NCI-H187 (cell line): ENCODE measurements at places on chromosomes 12 and 14.

DNA sequence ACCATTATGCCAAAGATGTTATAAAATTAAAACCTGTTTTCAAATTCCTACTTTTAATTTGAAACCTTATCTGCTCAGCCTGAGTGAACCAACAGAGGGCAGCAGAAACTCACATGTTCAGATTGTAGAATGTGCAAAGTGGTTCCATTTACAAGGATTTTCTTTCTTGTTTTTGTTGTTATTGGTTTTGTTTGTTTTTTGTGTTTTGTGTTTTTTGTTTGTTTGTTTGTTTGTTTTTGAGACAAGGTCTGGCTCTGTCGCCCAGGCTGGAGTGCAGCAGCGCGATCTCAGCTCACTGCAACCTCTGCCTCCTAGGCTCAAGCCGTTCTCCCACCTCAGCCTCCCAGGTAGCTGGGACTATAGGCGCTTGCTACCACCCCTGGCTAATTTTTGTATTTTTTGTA is 22.8 kb upstream of the GARIN2 start:
- DNase-seq: no peak

- no peak for DNase-seq
Measured at GRCh38 chr14:52974406-52974805, 23.6 kb upstream of the FERMT2 start.

DNA sequence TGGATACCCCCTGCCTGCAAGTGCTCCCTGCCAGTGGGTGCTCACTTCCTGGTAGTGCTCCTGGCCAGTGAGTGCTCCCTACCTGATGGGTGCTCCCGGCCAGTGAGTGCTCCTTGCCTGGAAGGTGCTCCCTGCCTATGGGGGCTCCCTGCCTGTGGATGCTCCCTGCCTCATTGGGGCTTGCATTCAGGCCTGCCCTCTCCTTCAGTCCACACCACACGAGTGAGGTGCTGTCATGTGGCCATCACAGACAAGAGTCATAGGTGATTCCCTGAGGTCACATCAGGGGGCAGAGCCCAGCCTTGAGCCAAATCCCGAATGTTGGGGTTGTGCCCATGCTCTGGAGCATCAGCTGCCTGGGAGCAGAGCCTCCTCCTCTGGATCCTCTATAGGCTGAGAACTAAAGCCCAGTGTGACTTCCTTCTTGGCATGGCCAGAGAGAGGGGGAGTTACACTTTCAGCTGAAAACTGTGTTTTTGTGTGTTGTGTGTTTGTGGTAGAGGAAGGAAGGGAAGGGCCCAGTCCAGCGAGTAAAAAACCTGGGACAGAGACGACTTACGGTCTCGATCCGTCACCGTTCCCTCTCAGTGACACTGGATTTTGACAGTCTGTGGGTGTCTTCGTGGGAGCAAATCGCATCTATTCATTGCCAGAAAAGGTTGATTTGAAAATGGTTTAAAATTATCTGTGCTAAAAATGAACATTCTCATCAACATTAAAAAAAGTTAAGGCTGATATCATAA is 136.0 kb downstream of the ADGRD1 start:
- DNase-seq: no peak

GRCh38 chr12:49331380-49332222 is 5.4 kb downstream of the C1QL4 start:
- no peak for DNase-seq

DNA sequence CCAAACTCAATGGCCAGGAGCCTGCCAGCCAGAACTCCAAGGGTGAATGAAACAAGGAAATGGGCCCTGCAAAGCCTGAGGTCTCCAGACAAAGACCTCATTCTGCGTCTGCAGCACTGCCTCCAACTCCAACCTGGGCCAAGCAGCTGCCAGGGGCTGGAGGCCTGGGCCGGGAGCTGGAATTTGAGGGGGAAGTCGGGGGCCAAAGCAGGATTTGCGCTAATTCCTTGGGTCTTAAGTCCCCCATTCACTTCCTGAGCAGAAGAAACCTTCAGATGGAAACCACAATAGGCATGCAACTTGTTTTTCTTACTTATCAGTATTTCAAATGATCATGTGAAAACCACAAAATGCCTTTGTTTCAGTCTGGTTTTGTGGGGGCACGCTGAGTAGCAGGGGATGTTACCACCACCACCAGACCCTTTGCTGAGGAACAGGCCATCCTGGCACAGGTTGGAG is 23.0 kb upstream of the TC2N start:
- no peak for DNase-seq

- no peak for DNase-seq
Measured at GRCh38 chr12:104669089-104669721, 212.5 kb downstream of the CHST11 start.

GRCh38 chr14:22255017-22255950 is 333.7 kb downstream of the DAD1 start:
- DNase-seq: no peak

GRCh38 chr12:6336889-6337853 is 4.7 kb downstream of the TNFRSF1A start:
- DNase-seq: no peak

DNA sequence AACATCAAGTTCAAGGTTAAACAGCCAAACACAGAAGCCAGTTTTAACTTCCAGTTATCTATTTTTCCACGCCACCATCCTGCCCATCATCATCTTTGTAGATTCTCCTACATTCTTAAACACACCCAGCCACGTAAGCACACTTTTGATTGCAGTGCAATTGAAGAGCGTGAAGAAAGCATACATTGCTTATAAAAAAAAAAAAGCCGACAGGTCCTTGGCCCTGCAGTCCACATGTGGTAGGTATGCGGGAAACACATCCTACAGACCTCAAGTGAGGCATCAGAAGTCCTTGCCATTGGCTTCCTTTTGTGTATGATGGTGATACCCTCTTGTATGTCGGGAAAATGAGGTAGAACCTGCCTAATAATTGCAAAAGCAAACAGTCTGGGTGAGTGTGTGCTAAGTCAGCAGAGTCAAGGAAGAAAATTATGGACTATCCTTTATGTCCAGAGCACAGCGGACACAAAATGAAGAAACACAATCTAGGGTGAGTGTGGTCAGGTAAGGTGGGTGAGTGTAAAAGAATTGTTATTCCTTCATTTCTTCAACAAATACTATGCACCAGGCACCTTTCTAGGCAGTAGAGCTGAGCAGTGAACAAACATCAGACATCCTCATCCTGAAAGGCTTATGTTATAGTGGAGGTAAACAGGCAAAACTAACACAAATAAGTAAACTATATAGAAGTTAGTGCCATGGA is 51.5 kb downstream of the EID3 start:
- no peak for DNase-seq

- DNase-seq: no peak
Measured at GRCh38 chr12:112638420-112638819, 153.1 kb upstream of the RPH3A start.

- no peak for DNase-seq
Measured at GRCh38 chr12:50043854-50044253, 13.5 kb upstream of the ASIC1 start.

DNA sequence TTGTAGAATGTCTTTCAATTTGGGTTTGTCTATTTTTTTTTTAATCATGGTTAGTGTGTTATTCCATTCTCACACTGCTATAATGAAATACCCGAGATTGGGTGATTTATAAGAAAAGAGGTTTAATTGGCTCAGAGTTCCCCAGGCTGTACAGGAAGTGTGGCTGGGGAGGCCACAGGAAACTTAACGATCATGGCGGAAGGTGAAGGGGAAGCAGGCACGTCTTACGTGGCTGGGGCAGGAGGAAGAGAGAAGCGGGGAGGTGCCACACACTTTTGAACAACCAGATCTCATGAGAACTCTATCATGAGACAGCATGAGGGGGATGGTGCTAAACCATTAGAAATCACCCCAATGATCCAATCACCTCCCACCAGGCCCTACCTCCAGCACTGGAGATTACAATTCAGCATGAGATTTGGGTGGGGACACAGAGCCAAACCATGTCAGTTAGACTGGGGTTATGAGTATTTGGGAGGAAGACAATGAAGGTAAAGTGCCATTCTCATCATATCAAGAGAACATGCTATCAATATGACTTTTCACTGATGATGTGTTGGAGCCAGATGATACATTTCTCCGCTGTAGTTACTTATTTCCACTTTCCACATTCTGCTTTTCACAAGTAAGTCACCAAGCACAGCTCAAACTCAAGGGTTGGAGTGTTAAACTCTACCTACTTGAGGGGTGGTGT is 45.8 kb downstream of the AP5M1 start:
- DNase-seq: no peak

DNA sequence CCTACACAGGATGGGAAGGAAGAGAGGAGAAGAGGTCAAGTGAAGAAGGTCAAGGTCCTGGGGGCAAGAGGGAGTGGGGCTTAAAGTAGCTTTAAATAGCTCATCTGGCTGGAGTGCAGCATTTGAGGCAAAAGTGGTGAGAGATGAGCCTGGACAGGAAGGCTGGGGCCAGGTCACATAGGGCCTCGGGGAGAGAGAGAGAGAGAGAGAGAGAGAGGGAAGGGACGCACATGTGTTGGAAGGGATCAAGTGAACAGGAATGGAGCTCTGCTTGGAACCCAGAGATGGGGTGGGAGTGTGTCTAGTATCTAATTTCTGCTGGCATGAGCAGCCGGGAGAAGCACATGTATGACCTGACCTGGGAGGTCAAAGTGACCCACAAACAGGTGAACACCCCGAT is 407.5 kb downstream of the MED13L start:
- no peak for DNase-seq

DNA sequence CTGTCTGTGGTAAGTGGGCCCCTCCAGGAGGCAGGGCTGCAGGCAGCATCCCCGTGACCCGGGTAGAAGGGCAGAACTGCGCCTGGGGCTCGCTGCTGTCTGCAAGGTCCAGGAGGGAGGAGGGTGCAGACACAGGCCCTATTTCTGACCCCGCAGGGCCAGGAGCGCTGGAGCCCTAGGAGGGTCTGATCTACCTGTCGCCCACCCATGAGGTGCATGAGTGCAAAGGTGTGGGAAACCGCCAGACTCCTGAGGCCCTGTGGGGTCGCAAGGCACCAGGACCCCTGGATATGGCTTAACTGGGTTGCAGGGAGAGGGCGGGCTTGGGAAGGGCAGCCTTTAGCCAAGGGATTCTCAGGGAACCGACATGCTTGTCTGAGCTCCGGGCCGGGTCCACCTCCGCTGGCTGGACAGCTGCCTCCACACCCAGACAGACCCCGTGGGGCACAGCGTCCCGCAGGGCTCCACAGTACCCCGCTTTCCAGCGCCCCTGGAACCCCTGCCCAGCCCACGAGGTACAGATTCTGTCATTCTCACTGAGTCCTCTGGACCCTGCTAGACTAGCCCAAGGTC is 72.9 kb upstream of the TSPAN11 start:
- no peak for DNase-seq

- DNase-seq: no peak
Measured at GRCh38 chr14:77458249-77458950, 507 bp downstream of the AHSA1 start.

DNA sequence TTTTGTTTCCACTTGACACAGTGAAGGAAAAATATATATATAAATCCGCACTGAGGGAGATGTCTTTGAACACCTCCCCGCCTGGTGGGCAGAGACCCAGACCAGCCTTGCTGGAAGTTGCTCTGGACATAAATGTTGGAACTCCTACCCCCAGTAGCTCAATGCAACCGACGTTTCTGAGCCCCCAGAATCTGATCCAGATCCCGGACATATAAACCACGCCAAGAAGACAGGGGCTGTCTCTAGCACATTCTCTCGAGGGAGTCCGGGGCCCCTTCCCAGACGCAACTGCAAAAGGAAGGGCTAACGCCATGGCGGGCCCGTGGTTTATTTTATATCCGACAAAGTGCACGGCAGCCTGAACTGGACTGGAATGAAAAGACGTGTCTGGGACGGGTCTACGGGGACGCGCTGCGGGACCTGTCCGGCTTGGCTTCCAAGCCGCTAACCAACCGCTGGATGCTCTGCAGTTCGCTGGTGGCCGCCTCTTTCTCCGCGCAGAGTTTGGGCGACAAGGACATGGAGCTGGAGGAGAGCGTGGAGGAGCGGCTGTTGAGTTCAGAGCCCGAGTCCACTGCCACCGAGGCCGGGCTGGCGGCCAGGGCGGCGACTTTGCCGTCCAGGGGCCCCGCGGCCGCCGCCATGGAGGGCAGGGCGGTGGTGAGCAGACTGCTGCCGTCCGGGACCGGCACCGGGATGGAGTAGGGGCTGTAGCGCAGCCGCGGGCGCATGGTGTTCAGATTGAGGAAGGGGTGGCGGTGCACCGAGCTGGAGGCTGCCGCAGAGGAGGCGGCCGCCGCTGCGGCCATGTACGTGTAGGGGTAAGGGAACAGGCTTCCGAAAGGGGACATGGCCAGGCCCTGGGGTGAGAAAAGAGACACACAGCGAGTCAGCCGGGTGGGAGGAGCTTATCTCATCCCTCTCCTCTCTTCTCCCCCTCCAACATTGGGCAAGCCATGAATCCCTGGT is 12.2 kb downstream of the TBX3 start:
- DNase-seq: no peak

GRCh38 chr14:35932136-35932535 is 106.0 kb downstream of the BRMS1L start:
- DNase-seq: no peak

GRCh38 chr12:90851800-90852718 is 102.9 kb downstream of the CCER1 start:
- no peak for DNase-seq

DNA sequence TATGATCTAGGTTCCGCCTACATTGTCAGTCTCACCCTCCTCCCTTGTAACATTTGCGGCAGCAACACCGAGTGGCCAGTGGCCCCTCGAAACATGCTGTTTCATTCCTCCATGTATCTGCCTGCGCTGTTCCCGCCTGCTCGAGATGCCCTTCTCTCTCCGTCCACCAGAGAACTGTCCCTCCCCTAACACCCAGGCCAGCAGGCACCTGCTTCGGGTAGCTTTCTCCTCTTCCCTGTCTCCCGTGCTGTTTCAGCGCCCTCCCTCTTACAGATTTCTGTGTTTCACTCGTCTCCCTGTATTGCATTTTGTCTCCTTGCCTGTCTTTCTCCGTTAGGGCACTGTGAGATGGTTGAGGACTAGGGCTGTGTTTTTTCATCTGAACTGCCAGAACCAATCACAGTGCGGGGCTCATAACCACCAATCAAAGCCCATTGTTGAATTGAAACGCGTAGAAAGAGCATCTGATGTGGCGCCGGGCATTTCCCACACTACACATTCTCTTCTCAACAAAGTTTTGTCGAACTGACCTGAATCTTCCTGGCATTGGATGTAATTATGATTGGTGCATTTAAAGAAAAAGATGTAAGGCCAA is 40.9 kb upstream of the ELK3 start:
- no peak for DNase-seq

DNA sequence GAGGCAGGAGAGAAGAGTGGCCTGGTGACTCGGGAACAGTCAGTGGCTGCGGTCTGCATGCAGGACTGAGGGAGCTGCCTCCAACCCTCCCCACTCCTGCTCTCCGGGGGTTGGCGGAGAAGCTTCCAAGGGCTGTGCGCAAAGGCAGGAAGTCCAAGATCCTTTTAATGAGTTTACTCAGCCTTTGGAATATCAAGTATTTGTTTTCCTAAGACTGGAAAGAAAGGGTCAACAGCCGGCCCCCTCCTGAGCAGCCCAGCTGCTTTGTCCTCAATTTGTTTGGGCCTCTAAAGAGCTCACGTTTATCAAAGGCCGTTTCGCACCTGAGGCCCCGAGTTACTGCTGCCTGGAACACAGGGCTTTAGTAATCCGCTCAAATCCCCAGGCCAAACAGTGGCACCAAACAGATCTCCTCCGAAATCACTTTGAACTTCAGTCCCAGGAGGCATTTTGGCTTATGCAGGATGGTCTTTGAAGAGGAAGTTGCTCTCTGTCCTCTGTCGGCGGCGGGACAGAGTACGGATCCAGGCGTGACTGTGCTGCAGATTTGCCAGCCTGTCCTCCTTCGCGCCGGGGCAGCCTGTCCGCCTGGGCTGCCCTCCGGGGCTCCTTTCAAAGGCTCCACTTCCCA is 117.2 kb upstream of the FZD10 start:
- DNase-seq: no peak

- no peak for DNase-seq
Measured at GRCh38 chr12:131910302-131911027, 16.0 kb downstream of the ULK1 start.
